PC-3 (cell line): ENCODE measurements at places on chromosomes 3 and 15.
A peak's percentile ranks its signal among the peaks of the same experiment; 100 is the strongest.

GRCh38 chr3:177820683-177821316, 623.5 kb upstream of the TBL1XR1 start:
- no peak for DNase-seq

- no peak for DNase-seq
Measured at GRCh38 chr3:177537612-177538011, 340.3 kb upstream of the TBL1XR1 start.

GRCh38 chr3:56200251-56200650, 268.0 kb downstream of the ERC2 start:
- DNase-seq, result no peak

- DNase-seq, result peak; percentile 86
Measured at GRCh38 chr3:52193065-52193464, 4.9 kb upstream of the ALAS1 start.

DNA sequence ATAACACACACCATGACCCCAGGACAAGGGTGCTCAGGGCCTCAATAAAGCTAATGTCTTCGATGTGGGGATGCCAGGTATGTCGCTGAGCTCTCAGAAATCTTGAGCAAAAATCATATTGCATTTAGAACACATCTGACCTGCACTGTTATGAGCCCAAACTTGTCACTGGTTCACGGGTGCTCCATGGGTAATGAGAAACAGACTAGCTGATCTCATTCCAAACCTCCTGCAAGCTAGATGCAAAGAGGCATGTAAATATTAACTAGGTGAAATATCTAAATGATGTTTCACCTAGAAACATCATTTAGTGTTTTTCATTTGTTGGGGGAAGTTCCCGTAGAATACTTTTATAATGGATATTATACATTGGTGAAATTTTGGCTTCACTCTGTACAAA, 549.4 kb downstream of the OCA2 start:
- no peak for DNase-seq
